Cerebellum (tissue), 4 donors: ENCODE measurements at places on chromosomes 7 and 10.

DNA sequence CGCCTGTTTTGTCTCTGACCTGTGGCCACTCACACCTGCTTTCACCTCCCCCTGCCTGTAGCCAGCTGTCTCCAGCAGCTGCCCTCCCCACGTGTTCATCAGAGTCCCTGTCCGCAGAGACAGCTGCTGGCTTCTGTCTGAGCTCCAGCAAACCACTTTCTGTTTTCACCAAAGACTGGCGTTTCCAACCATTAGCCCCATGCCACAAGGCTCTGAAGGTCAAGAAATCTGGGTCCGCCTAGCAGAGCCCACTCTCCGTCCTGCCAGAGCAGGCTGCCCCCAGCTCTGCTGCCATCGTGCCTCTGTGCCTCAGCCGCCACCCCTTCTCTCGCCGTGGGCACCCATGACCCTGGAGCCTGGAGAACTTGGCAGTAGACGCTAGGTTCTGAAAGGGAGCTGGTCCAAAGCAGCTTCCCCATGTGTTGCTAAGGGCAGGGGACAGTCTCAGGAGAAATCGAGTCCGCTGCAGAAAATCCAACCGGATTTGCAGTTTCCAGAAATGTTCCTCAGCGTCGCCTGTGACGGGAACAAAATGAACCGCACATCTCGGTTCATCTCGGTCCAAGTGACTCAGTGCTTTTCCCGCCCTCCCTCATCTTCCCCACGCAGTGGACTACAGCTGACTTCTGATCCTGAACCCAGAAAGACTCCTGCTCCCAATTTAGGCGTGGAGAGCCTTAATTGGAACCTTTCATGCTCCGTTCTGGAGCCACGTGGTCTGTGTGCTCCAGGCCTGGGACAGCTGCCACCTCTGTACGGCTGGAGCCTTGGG lies 28.0 kb downstream of the TMEM120A start:
- no peak for DNase-seq

DNA sequence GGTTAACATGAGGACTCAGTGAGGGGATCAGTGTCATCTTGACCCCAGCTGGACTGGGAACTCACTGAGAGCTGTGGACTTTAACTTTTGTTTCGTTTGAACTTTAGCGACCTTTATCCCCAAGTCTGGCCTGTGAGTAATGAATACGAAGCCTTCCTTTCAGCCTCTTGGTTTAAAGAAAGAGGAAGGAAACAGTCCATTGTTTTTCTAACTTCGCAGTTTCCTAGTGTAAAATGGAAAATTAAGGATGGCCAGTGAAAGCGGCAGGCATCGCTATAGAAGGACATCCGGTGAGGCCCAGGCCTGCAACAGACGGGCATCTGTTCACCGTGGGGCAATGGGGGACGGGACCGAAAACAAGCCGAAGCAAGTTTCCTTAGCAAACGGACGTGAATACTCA lies 44.1 kb upstream of the ADO start:
- no peak for DNase-seq

GRCh38 chr10:28801247-28801646 lies 123.9 kb downstream of the BAMBI start:
- DNase-seq = no peak

- DNase-seq = no peak
These were observed 16.0 kb downstream of the FZD1 start for GRCh38 chr7:91280185-91280584.

GRCh38 chr10:42974693-42975002 lies 102.2 kb upstream of the RET start:
- DNase-seq = no peak

GRCh38 chr10:61758433-61758832 lies 95.7 kb downstream of the CABCOCO1 start:
- no peak for DNase-seq

GRCh38 chr7:22667562-22668239 lies 59.3 kb upstream of the IL6 start:
- DNase-seq = no peak

GRCh38 chr10:115092258-115092554 lies 959 bp upstream of the ATRNL1 start:
- no peak for DNase-seq

DNA sequence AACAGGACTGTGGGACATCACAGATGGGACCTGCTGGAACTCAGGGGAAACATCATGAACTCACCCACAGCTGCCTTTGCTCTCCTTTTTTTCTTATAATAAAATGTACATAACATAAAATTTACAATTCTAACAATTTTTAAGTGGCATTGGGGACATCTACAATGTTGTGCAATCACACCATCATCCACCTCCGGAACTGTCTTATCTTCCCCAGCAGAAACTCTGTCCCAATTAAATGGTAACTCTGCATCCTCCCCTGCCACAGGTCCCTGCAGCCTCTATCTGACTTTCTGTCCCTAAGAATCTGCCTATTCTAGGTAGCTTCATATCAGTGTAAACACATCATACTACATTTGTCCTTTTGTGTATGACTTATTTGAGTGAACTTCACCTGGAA lies 19.4 kb upstream of the TMEM72 start:
- no peak for DNase-seq

- no peak for DNase-seq
These were observed 156.4 kb downstream of the FZD1 start for GRCh38 chr7:91420606-91421005.
